ENCODE measurements at places on chromosomes 13 and 19.
A peak's percentile ranks its signal among the peaks of the same experiment; 100 is the strongest.

- DNase-seq, result no peak
Observed at GRCh38 chr13:26646603-26647002, 89.1 kb downstream of the WASF3 start.

- no peak for DNase-seq
Observed at GRCh38 chr19:12555456-12555930, 4.2 kb upstream of the ZNF564 start.

GRCh38 chr19:5360003-5360780, 19.6 kb upstream of the PTPRS start:
- DNase-seq, result no peak

DNA sequence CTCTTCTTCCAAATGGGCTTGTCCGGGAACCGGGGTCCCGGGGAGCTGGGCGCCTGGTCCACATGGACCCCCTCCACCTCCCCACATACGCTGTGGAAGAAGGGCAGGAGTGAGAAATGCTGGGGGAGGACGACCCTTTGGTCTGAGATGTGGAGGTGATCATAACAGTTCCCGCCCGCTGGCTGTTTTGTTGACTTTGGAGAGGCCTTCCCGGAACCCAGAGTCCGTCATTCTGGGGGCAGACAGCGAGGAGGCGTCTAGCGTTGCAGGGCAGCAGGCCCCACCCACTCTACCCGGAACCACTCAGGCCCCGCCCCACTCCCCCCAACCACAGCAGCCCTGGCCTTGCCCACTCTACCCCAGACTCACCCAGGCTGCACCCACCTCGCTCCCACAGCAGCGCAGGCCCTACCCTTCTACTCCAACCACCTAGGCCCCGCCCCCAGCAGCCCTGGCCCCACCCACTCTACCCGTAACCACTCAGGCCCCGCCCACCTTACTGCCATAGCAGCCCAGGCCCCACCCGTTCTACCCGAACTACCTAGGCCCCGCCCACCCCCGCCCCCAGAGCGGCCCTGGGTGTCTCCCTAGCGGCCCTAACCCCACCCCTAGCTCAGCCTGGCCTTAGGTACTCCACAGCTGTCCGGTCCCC, 7.1 kb downstream of the GPR108 start:
- DNase-seq, result peak; percentile 39

- no peak for DNase-seq
Observed at GRCh38 chr19:5122121-5122400, 153.1 kb downstream of the KDM4B start.

- no peak for DNase-seq
Observed at GRCh38 chr19:33506498-33506897, 15.1 kb downstream of the PEPD start.

DNA sequence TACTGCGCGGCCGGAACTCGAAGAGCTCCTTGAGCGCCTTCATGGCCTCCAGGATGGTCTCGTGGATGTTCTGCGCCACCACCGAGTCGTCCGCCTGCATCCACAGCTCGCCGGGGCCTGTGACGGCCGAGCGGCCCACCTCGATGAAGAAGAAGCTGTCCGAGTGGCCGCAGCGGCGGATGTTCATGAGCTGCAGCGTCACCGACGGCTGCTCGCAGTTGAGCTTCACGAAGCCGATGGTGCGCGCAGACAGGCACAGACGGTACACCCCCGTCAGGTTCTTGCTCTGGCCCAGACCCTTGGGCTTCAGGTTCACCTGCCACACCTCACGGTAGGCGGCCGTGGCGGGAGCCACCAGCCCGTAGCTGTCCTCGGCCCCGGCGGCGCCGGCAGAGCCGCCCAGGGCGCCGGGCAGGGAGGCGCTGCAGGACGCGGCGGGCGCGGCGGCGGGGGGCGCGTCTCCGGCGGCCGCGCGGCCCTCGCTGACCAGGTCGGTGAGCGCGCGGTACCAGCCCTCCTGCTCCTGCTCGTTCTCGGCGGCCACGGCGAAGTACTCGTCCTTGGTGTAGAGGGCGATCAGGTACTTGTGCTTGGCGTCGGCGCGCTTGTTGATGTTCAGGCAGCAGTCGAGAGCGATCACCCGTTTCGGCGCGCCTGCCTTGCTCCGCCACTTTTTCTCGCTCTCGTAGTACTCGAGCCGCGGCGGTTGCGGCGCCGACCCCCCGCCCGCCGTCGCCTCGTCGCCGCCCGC, 1.1 kb downstream of the IRS2 start:
- DNase-seq, result peak; percentile 41

- DNase-seq, result no peak
Observed at GRCh38 chr13:46778890-46779289, 18.1 kb downstream of the ESD start.

DNA sequence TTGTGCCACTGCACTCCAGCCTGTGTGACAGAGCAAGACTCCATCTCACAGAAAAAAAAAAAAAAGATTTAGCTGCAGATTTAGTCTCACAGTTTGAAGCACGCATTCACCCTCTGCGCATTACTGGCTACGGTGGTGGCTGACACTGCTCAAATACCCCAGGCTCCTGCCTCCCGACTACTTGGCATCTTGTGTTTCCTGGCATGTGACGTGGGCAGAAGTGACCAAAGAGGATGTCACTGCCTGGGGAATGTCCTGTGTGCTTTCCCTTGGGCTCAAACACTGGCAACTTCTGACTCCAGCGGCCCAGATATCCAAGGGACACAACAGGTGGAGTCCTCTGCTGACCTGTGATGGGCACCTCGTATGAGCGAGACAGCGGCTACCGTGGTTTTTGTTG, 24.7 kb upstream of the EIF3G start:
- no peak for DNase-seq

Measured in stimulated activated CD4-positive, alpha-beta T cell treated with anti-CD3 and anti-CD28 coated beads, Interleukin-12 subunit alpha, Interleukin-12 subunit beta, amount 100 ng/mL, for 4 hours (primary cell).